ENCODE measurements at places on chromosomes 5 and 9. TPM values are rescaled to one million over a fixed set of nuclear protein-coding genes. Genes with fewer than 3 reads are reported as not detected.

LEAP2 gene
- total RNA-seq, result 0.49 TPM

TAF11L10 gene
- total RNA-seq, result not detected

TXNDC8 gene
- total RNA-seq, result not detected

LHX3 gene
- not detected for total RNA-seq

RORB gene
- total RNA-seq, result not detected

ABL1 gene
- 30.5 TPM for total RNA-seq

NDOR1 gene
- 9.2 TPM for total RNA-seq
